NCI-H345 (cell line): ENCODE measurements at places on chromosomes 5 and 9.

DNA sequence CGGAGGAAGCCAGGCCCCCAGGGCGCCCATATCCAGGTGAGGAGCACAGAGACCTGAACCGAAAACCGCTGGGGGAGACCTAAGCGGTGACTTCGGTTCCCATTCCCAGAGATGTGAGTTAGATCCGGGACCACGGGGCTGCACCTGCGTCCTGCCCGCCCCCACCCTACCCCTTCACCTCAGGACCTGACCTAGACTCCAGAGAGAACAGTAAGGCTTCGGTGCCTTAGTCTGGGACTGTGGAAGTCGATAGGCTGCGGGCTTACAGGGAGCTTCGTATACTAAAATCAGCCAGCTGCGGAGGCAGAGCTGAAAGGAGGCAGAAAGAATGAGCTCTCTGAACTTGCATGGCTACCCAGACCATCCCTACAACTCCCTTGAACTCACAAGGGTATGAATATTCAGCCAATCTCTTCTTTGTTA is 518 bp upstream of the FAM13B start:
- DNase-seq, result peak; percentile 70

DNA sequence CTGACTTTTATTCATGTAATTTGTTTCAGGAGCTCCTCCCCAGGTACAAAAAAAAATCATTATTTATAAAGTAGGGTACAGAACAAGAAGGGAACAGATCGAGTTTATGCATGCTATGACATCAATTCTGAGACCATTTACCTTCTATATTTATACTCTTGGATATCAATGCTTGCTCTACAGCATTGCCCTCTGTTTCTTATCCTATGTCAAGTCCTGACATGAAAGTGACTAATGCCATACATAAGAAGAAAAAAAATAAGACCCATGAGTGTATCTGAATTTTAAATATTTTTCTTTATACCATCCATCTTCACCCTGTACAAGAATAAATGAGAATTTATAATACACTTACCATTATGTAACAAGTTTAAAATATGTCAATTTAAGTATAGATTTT is 2016.3 kb upstream of the CDH9 start:
- no peak for DNase-seq

DNA sequence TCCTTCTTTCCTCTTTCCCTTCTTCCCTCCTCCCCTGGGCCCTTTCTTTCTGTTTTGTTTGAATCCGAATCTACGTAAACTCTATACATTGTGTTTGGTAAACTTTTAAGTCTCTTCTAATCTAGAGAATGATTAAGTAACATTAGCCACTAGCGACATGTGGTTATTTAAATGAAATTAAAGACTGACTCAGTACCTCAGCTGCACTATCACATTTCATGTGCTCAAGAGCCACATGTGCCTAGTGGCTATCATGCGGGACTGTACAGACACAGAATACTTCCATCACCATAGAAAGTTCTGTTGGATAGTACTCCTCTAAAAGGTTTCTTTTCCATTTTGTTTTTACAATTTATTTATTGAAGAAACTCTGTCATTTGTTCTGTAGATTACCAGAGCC is 29.0 kb downstream of the DCTN4 start:
- no peak for DNase-seq

GRCh38 chr5:10635867-10636350 is 72.0 kb downstream of the ANKRD33B start:
- no peak for DNase-seq

DNA sequence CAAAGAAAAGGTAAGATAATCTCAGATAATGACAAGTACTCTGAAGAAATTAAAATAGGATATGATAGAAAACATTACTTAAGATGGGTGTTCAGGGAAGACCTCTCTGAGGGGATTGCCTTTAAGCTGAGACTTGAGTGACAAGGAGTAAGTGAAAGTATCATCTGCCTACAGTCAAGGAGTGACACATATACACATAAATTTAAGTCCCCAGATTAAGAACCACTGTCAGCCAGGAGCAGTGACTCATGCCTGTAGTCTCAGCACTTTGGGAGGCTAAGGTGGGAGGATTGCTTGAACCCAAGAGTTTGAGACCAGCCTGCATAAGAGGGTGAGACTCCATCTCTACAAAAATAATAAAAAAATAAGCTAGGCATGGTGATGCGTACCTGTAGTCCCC is 19.7 kb upstream of the ANKHD1 start:
- no peak for DNase-seq

DNA sequence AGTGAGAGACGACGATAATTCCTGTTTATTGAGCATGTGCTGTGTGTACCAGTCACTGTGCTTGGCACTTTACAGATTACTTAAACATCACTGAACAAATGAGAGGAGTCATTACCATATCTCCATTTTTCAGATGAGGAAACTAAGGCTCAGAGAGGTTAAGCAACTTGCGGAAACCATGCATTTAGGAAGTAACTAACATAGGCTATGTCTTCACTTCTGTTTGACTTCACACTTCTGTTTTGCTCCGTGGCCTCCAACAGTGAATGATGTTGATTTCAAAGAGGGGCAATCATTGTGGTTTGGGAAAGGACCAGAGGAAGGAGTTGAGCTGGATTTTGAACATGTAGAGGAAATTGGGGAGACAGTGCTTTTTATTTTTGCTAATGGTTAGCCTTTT is 16.7 kb downstream of the GCNT1 start:
- DNase-seq, result no peak

DNA sequence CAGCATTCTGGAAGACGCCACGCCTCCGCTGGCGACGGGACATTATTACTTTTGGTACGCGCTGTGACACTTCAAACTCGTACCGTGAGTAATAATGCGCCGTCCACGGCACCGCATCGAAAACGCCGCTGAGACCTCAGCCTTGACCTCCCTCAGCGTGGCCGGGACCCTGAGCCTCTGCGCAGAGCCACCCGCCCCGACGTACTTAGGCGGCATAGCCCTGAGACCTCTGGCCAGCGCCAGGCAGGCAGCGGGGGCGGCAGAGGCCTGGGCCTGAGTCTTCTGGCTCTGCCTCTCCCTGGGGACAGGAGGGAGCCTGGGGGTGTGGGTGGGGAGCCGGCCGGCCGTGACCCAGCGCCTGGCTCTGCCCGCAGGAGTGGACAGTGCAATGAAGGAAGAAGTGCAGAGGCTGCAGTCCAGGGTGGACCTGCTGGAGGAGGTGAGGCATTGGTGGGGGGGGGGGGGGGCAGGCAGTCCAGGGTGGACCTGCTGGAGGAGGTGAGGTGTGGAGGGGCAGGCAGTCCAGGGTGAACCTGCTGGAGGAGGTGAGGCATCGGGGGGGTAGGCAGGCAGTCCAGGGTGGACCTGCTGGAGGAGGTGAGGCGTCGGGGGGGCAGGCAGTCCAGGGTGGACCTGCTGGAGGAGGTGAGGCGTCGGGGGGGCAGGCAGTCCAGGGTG is 8.0 kb downstream of the EGFL7 start:
- DNase-seq, result no peak
